Gastroesophageal sphincter (tissue), 4 donors: ENCODE measurements at places on chromosomes 5 and 9. TPM values are rescaled to one million over a fixed set of nuclear protein-coding genes. Genes with fewer than 3 reads are reported as not detected.

GRCh38 chr9:92100237-92100911 lies 14.8 kb downstream of the SPTLC1 start:
- ATAC-seq, result no peak

The GRM6 gene
- total RNA-seq, result not detected

DNA sequence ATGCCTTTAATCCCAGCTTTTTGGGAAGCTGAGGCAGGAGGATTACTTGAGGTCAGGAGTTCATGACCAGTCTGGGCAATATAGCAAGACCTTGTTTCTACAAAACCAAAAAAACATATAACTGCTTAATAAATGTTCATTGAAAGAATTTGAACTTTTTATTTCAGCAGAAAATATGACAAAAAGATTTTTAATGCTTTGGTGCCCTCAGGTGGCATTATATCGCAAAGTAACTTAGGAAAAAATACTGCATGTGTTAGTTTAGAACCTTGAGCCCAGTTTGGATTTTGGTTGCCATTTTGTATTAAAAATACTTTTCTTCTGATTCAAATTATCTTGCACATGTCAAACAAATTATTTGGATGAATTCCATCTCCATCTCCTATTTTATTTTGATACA lies 103.2 kb downstream of the GPBP1 start:
- ATAC-seq, result no peak

GRCh38 chr5:122463221-122463620 lies 151.2 kb downstream of the SNCAIP start:
- ATAC-seq, result no peak

DNA sequence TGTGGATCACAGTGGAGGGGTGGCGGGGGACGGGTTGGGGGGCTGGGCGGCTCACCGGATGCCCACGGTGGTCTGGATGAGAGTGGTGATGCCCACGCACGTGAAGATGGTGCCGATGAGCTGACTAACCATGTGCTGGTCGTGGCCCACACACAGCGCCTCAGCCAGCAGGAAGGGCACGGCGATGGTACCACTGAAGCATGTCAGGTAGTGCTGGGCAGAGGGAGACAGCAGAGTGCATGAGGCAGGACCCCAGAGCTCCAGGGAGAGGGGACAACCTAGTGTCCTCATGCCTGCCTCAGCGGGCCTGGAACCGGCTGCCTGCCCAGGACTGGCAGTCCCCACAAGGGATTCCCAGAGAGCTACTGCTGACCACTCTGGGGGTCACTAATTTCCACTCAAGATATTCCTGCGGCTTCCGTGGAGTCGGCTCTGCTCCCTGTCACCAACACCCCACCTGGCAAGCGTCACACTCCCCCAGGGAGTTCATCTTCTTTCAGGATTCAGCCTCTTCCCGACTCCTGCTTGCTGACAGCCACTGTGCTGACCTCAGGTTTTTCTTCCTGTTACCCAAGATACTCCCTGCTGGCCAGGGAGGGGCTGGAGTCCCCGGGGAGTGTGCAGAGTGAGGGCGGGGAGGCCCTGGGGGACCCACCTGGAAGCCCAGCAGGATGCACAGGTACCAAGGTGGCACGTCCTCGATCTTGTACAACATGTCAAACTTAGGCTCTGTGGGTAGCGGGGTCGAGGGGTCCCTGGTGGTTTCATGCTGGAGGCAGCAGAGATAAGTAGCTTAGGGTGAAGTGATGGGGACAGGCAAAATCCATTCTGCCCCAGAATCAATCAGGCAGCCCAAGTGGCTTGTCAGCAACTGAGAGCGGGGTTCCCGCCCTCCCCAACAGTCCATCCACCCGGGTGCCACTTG lies 998 bp downstream of the SLC23A1 start:
- ATAC-seq, result no peak

- peak; percentile 35 for ATAC-seq
These were observed 182.4 kb upstream of the OTULINL start for GRCh38 chr5:14399054-14399692.

- no peak for ATAC-seq
These were observed 2.5 kb upstream of the FSD1L start for GRCh38 chr9:105445203-105445881.

- ATAC-seq, result no peak
These were observed 42.9 kb upstream of the GARNL3 start for GRCh38 chr9:127221695-127222094.

The ORM2 gene
- not detected for total RNA-seq

DNA sequence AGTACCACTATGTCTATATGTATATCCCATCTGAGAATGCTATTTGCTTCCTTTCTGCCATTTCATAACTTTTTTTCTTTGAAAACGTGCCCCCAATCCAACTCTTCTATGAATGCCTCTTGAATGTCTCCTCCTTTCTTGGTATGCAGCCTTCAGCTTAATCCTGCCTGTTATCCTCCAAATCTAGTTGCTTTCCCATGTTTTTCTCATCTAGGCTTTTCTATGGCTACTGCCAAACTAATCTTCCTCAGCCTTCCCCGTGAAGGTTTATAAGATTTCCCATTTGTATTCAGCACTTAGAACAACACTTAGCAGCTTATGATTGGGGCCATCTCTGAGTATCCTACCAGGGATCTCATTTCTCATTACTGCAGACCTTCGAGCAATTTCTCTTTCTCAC lies 2.5 kb downstream of the TGFBR1 start:
- ATAC-seq, result no peak

The TERT gene
- total RNA-seq, result not detected

The CCNJL gene
- 0.62 TPM for total RNA-seq

The SLC35D2 gene
- total RNA-seq, result 39.3 TPM

DNA sequence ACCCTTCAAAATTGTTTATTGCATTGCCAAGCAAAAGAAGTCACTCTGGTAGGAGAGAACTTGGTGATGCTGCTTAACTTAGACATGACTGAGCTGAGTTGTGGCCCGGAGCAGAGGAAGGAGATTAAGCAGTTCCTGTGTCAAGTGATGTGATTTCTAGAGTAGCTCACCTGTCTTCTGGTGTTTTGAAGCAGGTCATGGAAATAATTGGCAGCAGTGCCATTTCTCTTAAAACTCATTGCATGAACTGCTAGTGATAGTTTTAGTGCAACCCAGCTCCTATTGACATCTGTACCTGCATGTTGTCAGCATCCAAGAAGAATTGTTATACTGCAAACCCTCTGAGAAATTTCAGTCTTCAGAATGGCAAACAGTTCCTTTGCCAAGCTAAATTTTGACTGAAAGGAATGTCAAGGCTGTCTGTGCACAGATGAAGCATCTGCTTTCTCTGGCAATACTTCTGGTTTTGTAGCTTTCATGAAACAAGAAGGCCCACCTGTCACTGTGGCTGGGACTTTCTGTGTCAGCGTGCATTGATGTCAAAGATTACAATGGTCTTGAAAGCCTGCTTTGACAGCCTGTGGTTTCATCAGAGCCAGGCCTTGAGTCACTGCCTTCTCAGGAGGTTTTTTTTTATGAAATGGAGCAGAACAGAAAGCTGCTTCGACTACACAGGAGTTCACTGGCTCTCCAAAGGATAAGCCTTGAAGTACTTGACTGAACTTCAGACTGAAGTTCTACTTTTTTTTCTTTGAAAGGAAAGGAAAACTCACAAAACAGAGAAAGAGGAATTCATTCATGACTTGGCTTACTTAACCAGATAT lies 90.6 kb downstream of the RALGPS1 start:
- ATAC-seq, result peak; percentile 39

The PRLR gene
- 0.27 TPM for total RNA-seq

- no peak for ATAC-seq
These were observed 62.1 kb downstream of the MCTP1 start for GRCh38 chr5:95222836-95223235.

- ATAC-seq, result peak; percentile 79
These were observed 20.9 kb downstream of the RFK start for GRCh38 chr9:76373173-76373783.

DNA sequence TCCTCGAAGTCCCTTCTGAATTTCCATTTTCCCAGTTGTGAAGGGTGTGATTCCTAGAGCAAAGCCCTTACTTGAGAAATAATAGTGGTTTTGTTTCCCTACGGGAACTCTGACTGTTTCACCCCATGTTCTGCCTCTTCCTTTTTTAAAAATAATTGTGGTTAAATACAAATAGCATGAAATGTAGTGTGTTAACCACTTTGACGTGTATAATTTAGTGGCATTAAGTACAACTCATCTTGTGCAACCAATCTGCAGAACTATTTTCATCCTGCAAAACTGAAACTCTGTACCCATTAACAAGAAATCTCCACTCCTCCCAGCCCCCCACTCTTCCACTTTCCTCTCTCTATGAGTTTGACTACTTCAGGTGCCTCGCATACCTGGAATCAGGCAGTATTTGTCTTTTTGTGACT lies 35.6 kb upstream of the HAND1 start:
- no peak for ATAC-seq

- peak; percentile 4 for ATAC-seq
These were observed at the start of gene PHYHD1 for GRCh38 chr9:128920381-128921058. Gene PHYHD1, plus strand, starts transcription at chr9:128920982. Its CDS starts 1,342 bp downstream, at chr9:128922324.

GRCh38 chr5:16152601-16153568 lies 26.7 kb downstream of the MARCHF11 start:
- ATAC-seq, result no peak

The MORN5 gene
- total RNA-seq, result not detected

DNA sequence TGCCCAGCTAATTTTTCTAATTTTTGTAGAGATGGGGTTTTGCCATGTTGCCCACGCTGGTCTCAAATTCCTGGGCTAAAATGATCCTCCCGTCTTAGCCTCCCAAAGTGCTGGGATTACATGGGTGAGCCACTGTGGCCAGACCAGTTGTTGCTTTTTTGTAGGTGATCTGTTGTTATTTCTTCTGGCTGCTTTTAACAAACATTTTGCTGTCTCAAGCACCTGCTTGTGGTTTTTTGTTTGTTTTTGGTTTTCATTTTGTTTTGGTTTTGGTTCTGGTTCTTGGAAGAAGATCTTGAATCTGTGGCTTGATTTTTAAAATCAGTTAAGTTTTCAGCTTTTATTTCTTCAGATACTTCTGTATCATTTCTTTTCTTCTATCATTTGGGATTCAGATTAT lies 21.1 kb downstream of the ERCC6L2 start:
- ATAC-seq, result no peak

DNA sequence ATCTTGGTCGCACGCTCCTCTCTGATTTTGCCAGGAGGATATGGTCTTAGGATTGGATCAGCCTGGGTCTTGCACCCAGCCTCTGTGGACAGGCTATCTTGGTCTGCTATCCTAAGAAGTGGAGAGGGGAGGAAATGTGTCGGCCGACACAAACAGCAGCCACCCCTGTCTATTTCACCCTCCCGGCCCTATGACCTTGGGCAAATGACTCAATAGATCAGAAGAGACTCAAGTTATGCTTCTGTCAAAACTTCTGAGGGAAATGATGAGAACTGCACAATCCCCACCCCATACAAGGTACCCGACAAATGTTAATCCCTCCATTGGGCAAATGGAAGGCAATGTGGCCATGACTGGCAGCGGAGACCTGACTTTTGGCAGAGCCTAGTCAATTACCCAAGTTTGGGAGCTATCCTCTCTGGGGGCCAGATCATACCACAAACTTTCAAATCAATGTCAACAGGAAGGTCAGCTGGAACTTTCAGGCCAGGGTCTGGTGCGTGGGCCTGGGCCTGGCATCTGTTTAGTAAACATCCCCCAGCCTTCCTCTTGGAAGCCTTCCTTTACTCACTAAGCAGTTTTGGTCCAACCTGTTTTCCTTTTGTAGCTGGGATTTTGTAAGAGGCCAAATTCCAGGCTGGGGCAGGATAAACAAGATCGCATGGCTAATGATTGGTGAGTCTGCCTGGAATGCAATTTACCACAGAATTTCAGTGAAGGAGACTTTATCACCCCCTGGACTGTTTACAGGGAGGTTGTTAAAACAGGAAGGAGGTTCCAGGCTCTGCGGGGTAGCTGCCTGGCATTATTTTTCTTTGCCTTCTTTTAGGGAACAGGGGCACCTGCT lies 64.2 kb upstream of the CPEB4 start:
- no peak for ATAC-seq

The PCDHAC2 gene
- total RNA-seq, result 12.3 TPM

The TRIP13 gene
- 3.6 TPM for total RNA-seq

GRCh38 chr5:60453186-60453976 lies 246.6 kb downstream of the DEPDC1B start:
- ATAC-seq, result no peak

DNA sequence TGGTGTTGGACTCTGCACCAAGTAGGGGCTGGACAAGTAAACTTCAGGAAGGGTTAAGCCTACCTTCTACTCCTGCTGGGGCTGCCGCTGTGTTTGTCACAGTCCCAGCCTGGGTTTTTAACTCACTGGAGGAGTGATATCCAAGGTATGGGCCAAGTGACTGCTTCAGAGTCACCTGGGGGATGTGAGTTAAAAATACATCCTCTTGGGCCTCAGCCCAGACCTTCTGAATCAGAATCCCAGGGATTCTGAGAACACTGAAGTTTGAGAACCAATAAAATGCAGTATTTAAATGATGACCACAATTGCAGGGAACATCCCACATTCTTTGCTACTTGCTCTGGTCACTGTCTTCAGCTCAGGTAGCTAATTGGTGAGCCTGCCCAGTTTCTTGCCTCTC lies 95.1 kb upstream of the DNAH5 start:
- no peak for ATAC-seq

GRCh38 chr5:8907168-8907868 lies 638.6 kb downstream of the SEMA5A start:
- no peak for ATAC-seq

The MSMP gene
- total RNA-seq, result not detected

GRCh38 chr5:73812457-73812856 lies 186.5 kb downstream of the ARHGEF28 start:
- ATAC-seq, result no peak

DNA sequence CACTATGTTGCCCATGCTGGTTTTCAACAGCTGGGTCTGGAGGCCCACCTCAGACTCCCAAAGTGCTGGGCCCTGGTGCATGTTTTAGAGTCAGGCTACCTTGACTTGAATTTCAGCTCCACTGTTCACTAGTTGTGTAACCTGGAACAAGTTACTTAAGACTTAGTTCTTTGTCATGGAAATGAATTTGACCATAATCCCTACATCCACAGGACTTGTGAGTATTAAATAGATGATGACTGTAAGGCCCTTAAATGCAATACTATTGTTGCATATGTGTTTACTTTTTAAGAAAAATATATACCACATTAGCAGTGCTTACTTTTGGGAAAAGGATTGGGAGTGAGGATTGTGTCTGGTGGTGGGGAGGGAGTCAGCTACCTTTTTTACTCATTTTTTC lies 16.4 kb downstream of the PAIP2 start:
- no peak for ATAC-seq

- no peak for ATAC-seq
These were observed 303.8 kb downstream of the KIAA0825 start for GRCh38 chr5:94314460-94315131.

- no peak for ATAC-seq
These were observed 28.9 kb upstream of the HNRNPA0 start for GRCh38 chr5:137782984-137783536.

- no peak for ATAC-seq
These were observed 176.0 kb downstream of the MSX2 start for GRCh38 chr5:174900240-174900865.

The PCDHB13 gene
- total RNA-seq, result 2.7 TPM

The ASPN gene
- 46.4 TPM for total RNA-seq

The SIT1 gene
- total RNA-seq, result 1.6 TPM

The ARSI gene
- 8.3 TPM for total RNA-seq
